A172 (cell line): ENCODE measurements at places on chromosomes 6 and 20.

- no peak for DNase-seq
Observed at GRCh38 chr6:143158113-143158581, 97.5 kb downstream of the AIG1 start.

- no peak for DNase-seq
Observed at GRCh38 chr20:21175433-21175832, 49.6 kb downstream of the KIZ start.

DNA sequence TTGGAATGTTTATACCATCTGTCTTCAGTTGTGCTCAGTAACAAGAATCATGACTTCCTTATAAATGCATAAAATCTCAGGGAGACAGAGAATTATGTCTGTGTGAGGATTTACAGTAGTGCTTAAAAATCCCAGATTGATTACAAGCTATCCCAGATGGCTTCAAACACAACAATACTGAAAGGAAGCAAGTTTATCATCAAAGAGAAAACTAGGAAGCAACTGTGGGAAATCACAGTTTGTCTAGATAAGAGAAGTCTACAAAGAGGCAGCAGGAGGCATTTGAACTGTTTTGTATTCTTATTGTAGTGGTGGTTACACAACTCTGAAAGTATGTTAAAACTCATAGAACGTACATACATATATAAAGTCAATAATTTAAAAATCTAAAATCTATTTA lies 104.4 kb upstream of the SALL4 start:
- DNase-seq = no peak

GRCh38 chr6:151494936-151495320 lies 1.1 kb downstream of the CCDC170 start:
- DNase-seq = no peak

DNA sequence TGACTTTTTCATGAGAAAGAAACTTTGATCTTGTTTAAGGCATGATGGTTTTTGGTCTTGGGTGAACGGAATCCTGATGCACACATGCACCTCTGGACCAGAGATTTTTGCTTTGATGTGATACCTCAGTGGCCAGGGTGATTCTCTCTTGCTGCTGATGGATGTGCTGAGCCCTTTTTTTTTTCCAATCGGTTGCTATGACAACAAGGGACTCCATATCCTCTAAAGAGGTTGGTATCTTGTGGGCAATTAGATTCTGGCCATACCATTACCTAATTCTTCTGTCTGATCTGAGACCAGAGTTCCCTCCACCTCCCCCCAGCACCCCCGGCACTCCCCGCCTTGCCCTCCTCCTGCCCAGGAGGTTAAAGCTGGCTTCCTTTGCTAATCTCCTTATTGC lies 24.9 kb downstream of the PDYN start:
- no peak for DNase-seq

DNA sequence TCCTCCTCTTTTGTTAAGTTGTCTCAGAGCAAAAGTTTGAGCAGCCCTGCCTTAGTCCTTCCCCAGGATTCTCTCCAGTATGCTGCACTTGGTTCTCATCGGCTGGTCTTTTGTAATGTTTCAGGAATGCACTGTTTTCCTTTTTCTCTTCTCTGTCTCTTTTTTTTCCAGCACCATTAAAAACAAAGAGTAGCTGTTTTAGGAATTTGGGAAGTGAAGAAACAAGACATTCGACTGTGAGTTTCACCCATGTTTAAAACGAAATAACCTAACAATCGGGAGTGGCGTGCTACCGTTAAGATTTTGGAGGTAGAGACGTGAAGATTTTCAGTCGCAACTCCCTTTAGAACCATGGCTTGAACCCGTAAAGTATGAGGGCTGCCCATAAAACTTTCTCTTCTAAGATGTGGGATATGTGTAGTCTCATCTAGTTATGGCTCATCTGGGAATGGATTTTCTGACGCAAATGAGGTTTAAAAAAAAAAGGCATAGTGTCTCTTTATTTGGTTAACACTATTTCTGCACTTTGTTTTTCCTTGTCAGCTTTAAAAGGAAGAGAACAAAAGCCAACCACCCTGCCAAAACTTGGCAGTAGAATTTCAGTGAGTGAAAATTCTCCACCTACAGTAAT lies 35.9 kb upstream of the RAB23 start:
- no peak for DNase-seq

GRCh38 chr6:55825402-55826051 lies 49.9 kb downstream of the BMP5 start:
- DNase-seq = peak; percentile 48

DNA sequence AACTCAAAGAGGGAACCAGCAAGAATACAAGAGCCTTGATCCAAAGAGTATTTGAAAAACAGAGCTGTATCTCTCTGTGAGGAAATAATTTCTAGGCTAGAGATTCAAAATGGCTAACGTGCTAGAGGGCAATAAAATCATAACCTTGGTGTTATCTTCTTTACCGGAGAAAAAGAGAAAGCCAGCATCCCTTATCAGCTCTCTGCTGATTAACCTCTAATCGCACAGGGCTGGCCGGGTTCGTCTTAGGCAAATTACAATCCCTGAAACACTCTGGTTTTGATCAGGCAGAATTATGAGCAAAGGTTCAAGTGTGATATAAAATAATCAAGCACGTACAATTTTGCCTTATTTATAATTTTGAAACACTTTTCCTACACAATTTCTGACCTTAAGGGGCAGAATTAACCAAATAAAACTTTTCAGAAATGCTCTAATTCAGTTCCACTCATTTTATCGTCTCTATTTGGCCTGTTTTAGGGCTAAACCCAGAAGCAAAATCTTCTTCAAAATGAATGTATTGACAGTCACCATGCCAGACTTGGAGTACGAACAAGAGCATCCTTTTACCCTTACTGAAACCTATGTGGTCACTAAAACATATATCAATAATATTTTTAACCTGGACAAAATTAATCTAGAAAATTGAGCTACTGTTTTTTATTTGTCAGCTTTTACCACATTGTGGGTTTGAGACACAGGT lies 13.7 kb downstream of the PSMB9 start:
- no peak for DNase-seq

DNA sequence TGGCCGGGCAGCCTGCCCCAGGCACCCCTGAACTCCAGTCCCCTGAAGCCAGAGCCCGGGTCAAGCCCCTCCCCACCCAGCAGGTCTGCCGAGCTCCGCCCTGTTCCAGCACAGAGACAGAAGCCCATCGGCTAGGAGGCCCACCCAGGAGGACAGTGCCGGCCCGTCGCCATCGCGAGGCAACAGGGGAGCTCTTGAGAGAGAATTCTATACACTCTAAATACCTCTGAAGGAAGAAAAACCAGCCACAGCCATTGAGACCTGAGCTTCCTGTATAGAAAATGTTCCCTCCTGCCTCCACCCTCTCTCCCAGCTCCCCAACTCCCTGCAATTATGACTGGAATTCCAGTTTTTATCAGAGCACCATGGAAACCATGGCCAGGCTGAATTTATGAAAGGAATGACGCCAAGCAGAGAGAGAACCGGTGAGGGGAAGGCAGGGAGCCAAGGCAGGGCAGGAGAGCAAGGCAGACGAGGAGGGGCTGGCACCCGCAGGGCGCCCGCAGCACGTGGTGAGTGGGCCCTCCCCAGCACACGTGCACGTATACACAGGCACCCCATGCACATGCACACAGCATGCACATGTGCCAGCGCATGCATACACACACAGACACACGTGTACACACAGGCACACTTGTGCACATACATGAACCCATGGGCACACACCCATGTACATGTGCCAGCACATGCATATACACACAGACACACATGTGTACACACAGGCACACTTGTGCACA lies 27.6 kb upstream of the MRGBP start:
- peak; percentile 85 for DNase-seq

DNA sequence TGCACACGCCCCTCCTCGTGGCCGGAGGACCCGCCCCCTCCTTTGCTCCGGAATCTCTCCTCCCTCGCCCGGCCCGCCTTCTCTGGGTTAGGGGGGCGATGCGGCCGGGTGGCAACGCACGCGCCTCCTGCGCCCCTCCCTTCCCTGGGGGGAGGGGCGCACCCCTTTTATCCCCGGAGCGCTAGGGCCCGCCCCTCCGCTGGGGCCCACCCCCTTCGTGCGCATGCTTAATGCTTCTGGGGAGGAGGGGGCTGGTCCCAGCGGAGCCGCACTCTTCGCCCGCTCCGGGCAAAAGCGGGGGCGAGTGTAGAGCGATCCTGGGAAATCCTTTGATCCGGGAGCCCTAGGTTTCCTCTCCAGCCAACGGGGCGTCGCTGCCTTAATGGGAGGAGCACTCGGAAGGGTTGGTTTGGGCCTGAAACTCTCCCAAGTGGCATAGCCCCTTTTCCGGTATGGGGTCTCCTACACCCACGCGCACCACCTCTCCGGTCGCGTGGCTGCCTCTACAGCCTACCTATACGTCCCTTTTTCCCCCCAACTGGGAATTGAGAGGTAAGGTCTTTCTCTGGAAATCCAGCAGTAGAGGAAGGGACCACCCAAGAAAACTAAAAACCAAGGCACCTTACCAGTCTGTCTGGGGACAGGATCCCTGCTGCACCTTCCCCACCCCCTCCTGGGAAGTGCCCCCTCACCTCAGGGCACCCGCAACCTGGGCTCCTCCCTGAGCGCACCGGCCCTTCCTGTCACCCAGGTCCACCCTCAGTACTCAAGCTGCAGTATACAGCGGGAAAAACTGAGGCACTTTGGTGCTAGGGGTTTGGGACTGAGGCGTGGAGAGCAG lies 2.1 kb downstream of the SOX12 start:
- peak; percentile 79 for DNase-seq

DNA sequence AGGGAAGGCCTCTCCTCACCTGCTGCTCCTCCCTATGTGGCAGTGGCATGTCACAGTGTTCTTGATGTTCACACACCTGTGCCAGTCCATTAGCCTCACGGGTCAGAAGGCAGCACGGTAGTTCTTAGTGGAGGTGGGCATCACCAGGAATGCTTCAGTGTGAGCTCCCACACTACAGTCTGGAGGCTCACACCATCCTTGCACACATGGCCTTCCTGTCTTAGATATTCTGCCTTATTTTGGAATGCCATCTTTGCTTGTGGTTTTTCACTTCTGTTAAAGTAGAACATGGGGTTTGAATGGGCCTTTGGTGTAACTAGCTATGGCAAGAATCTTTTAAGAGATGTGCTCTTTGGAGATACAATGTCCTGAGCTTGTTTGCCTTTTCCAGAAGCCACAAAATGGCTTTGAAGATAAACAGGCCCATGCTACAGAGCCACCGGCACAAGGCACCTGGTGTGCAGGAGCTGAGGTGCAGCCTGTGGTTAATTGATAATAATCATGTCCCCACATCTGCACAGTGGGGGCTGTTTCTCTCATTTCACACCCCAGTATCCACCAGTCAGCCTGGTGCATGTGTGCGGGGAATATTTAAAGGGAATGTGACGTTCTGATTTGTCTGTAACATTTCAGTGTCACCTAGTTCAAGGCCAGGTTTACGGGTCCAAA lies 3.2 kb upstream of the SLC17A9 start:
- no peak for DNase-seq

- no peak for DNase-seq
Observed at GRCh38 chr6:135044639-135045038, 10.0 kb downstream of the HBS1L start.

DNA sequence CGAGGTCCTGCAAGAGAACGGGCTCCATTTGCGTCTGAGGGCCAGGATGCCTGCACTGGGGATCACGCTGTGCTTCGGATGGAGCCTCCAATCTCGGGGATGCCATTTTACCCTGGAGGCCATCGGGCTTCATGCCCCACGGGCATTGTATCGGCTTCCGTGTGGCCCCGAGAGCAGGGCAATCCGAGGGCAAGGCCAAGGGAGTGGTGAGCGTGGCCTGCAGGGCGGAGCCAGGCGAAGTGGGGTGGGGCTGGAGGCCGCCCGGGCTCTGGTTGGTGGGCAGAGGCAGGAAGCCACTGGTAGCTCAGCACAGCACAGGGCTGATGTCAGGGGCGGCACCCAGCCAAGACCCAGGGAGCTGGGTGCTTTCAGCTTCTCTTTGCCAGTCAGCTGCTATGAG lies 57.5 kb upstream of the BHLHE23 start:
- peak; percentile 14 for DNase-seq

DNA sequence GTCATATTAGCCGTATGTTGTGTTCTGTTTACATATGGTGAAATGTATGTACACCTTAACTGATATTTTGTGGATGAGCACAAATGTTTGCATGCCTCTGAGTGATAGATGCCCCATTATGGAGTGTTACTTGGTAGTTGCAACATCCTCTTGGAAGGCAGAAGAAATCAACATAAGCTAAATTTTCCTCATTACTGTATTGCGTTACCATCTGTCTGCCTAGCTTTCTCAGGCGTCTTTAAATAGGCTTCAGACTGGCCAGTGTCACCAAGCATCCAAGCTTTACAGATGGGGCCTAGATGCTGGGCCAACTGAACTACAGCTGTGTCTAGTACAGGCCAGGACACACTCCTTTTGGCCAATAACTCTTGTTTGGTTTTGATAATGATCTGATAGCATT lies 250.6 kb downstream of the SAMD5 start:
- DNase-seq = no peak

DNA sequence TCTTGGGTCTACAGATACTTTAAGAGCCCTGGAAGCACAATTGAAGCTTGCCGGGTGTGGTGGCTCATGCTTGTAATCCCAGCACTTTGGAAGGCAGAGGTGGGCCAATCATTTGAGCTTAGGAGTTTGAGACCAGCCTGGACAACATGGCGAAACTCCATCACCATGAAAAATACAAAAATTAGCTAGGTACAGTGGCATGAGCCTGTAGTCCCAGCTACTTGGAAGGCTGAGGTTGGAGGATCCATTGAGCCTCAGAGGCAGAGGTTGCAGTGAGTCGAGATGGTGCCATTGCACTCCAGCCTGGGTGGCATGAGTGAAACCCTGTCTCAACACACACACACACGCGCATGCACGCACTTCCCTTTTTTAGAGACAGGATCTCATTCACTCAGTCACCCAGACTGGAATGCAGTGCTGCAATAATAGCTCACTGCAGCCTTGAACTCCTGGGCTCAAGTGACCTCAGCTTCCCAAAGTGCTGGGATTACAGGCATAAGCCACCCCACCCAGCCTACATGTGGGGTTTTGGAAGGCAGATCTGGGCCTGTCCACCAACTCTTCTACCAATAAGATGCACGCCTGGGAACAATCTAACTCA lies 182.5 kb upstream of the JARID2 start:
- peak; percentile 23 for DNase-seq

- peak; percentile 42 for DNase-seq
Observed at GRCh38 chr6:105449756-105450390, 47.0 kb upstream of the PREP start.

GRCh38 chr6:147156799-147157382 lies 47.3 kb upstream of the STXBP5 start:
- DNase-seq = peak; percentile 41

DNA sequence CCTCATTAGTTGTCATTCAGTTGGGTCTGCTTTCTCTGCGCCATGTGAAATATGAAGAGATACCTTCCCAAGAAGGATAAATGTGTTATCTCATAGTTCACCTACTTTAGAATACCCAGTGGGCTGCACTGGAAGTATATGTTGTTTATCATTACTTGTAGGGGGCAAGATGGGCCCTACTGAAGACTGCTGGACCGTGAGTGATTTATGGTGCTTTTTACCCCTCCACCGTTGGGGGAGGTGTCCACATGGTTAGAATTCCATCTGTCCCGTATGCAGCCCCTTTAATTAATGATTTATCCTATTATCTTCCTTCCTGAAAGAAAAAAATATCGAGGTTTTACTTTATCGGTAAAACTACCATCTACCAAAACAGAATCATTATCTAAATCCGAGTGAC lies 97.0 kb downstream of the TSHZ2 start:
- DNase-seq = no peak

GRCh38 chr6:115675443-115675842 lies 385.2 kb downstream of the FRK start:
- no peak for DNase-seq
